RKO (cell line): ENCODE measurements at places on chromosomes 5 and 9.
A peak's percentile ranks its signal among the peaks of the same experiment; 100 is the strongest.

- DNase-seq = no peak
Measured at GRCh38 chr5:27548484-27548883, 510.1 kb upstream of the CDH9 start.

- peak; percentile 95 for DNase-seq
Measured at GRCh38 chr5:122129306-122129705, at the start of gene ZNF474. ZNF474 (plus strand) TSS chr5:122129546; CDS start chr5:122151991, 22,445 bp downstream.

DNA sequence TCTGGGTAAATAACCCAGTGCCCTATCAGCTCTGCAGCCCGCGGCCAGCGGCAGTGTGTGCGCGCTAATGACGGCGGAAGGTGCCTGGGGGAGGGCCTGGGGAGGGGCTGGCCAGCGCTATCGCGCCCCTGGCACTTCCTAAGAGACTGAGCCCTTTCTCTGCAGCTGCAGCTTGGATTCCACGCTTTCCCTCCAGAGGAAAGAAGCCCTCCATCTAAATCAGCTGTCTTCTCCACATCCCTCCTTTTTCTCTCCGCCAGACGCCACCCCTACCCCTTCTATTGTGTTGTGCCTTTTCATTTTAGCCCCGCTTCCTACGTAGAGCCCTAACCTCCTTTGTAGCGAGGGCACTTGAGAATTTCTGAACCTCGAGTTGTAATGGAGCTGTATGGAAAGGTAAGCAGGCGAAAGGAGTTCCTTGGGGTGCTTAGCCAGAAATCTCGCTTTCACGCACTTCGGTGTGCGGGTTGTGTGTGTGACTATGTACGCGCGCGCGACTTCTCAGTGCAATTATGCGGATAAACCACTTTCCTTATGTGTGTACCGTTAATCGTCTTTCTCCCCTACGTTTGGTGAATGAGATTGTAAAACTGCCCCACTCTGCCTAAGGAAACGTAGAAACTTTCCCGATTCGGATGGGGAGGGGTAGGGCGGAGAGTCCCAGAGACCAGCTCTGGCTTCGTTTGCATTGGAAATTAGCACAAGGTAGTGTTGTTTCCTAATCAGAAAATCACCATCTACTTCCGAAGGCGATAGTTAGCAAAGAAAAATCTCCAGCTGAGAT is 664 bp upstream of the RAB3C start:
- no peak for DNase-seq

GRCh38 chr5:170380361-170380951 is 8.7 kb downstream of the KCNMB1 start:
- no peak for DNase-seq

- peak; percentile 21 for DNase-seq
Measured at GRCh38 chr9:36207016-36207415, 16.3 kb downstream of the CLTA start.

GRCh38 chr5:179313849-179314521 is 31.3 kb downstream of the ADAMTS2 start:
- no peak for DNase-seq

GRCh38 chr9:90088856-90089255 is 484.0 kb downstream of the GADD45G start:
- DNase-seq = no peak

GRCh38 chr9:4739587-4740387 is 1.2 kb downstream of the AK3 start:
- peak; percentile 59 for DNase-seq

GRCh38 chr5:23991406-23991805 is 484.0 kb downstream of the PRDM9 start:
- no peak for DNase-seq

- no peak for DNase-seq
Measured at GRCh38 chr9:38274800-38275199, 117.7 kb upstream of the ALDH1B1 start.

DNA sequence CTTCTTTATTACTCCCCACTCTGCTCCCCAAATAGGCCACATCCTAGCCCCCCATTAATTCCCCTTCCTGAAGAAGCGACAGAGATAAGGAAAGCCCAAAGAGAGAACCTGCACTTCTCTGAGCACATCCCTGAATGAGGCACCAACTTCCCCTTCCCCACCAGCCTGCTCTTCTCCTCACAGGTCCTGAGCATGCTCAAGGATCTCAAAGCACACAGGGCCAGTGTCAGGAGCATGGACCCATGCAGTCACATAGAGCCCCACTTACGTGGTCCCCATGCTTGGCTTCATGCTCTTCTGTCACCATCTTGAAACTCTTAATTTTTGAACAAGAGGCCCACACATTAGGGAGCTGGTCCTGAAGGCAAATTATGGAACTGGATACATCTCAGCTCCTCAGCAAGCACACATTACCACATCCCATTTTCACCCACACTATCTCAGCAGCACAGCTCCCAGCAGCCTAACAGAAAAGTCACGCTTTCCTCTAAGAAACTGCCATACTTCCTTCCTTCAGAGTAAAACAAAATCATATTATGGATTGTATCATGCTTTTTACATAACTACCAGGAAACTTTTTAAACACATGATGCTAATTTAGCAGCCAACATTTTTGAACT is 99.8 kb downstream of the NFIB start:
- DNase-seq = no peak

DNA sequence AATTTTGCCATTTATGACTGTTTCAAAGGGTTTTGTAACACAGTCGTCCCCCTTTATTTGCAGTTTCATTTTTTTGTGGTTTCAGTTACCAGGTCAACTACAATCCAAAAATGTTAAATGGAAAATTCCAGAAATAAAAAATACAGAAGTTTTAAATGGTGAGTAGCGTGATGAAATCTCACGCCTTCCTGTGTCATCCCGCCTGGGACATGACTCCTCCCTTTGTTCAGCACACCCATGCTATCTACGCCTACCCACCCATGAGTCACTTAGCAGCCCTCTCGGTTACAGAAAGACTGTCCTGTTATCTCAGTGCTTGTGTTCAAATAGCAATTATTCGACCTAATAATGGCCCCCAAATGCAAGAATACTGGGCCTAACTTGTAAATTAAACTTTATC is 765.3 kb upstream of the ADAMTS16 start:
- DNase-seq = peak; percentile 20

DNA sequence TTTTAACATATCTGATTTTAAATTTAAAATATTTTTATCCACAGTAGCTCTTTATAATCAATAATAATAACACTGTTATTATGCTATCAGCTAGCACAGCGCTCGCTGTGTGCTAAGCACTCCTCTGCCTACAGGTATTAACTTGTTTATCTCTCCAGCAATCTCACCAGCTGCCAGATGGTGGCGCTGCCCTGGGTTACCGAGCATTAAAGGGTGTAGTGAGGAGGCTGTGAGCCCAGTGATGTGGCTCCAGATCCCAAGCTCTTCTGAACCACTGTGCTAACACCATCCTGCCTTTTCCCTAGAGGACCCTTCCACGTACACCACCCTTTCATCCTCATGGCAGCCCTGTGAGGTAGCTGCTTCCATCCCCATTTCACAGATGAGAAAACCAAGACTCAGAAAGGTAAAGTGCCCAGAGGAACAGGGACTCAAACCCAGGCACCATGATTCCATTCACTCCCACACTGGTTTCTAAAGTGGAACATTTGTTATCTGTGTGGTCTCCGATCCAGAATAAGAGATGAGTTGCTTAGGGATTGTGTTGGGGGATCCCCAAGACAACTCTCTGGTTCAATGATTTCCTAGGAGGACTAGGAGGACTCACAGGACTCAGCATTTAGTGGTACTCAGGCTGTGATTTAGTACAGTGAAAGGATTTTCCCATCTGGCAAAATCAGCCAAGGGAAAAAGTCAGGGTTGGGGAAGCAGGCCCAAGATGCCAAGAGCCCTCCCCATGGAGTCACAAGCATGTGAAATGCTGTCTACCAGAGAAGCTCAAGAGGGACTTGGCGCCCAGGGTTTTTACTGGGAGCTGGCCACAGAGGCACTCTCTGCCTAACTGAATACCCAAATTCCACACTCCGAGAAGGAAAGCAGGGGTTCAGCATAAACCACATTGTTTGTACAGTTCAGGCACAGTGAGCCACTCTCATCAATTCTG is 7.0 kb downstream of the IGFBPL1 start:
- no peak for DNase-seq

DNA sequence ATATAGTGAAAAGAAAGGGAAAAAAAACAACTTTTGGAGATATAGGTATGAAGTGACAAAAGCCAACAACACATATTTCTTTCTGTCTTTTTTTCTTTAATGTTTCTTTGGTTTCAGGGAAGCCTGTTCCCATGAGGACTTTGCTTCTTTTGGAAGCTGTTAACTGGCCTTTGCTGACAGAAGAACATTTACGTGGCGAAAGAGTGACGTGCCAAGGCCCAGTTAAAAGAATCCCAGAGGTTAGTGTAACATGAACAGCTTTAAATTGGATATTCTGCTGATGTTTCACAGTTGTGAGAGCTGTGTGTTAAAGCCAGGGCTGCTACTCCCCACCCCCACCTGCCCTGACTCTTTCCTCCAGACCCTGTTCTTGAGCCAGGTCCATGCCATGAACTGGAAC is 275.9 kb downstream of the CRB2 start:
- no peak for DNase-seq

- no peak for DNase-seq
Measured at GRCh38 chr9:84846906-84847305, 177.4 kb downstream of the NTRK2 start.
